ENCODE measurements at places on chromosomes 2 and 18.
A peak's percentile ranks its signal among the peaks of the same experiment; 100 is the strongest.

DNA sequence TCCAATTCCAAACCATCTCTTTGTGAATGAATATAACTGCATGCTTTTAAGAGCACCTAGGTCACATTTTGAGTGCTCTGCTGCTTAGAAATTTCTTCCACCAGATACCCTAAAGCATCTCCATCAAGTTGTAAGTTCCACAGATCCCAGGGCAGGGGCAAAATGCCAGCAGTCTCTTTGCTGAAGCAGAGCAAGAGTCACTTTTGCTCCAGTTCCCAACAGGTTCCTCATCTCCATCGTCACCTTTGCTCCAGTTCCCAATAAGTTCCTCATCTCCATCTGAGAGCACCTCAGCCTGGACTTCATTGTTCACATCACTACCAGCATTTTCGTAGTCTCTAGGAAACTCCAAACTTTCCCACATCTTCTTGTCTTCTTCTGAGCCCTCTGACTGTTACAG lies 116.7 kb upstream of the ALKAL2 start:
- DNase-seq: no peak

- DNase-seq: peak; percentile 27
These were observed 3.5 kb downstream of the ZCCHC2 start for GRCh38 chr18:62526098-62527025.

- DNase-seq: no peak
These were observed 117.8 kb downstream of the PTPRM start for GRCh38 chr18:7684966-7685365.

DNA sequence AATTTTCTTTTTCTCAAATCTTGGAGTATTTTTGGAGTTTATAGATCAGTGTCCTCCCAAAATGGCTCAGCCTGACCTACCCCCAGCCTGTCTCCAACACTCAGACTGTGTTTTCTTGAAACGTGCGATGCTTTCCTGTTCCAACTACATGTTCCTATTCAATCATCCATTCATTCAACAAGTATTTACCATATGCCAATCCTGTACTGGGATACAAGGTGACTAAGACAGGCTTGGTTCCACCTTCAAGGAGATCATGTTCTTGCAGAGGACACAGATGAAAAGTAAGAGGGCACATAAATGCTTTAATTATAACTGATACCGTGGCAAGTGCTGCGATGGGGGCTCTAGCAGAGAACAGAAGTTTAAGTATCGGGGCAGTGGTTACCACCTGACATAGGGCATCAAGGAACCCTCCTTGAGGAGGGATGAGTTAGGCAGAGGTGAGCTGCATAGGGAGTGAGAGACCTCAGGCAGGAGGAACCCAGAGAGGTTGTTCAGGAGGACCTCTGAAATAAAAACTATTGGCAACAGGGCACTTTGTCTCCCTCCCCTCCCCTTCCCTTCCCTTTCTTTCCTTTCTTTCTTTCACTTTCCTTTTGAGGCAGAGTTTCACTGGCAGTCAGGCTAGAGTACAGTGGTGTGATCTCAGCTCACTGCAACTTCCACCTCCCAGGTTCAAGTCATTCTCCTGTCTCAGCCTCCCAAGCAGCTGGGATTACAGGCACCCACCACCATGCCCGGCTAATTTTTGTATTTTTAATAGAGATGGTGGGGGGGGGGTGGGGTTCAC lies 469.0 kb downstream of the EPHA4 start:
- DNase-seq: no peak
